ENCODE measurements at places on chromosomes 1 and 21.

- DNase-seq = no peak
Observed at GRCh38 chr1:201072149-201072548, 40.1 kb downstream of the CACNA1S start.

DNA sequence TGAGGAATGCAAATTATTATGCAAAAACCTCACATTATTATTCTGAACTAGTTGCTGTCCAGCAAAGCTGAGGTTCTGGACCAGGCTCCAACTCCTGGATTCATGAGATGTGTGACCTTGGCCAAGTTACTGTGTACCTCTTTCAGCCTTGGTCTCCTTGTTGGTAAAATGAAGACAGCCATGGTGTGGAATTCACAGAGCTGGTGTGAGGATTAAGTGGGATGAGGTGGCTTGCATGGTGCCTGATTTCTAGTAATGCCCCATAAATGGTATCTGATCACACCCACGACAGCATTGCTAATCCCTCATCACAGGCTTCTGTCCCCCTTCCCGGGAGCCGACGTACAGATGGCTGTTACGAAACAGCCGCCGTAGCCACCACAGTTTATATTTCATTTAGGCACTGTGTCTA is 59.6 kb downstream of the PGBD5 start:
- DNase-seq = no peak

GRCh38 chr21:44702973-44703730 is 6.2 kb downstream of the KRTAP10-12 start:
- DNase-seq = no peak

DNA sequence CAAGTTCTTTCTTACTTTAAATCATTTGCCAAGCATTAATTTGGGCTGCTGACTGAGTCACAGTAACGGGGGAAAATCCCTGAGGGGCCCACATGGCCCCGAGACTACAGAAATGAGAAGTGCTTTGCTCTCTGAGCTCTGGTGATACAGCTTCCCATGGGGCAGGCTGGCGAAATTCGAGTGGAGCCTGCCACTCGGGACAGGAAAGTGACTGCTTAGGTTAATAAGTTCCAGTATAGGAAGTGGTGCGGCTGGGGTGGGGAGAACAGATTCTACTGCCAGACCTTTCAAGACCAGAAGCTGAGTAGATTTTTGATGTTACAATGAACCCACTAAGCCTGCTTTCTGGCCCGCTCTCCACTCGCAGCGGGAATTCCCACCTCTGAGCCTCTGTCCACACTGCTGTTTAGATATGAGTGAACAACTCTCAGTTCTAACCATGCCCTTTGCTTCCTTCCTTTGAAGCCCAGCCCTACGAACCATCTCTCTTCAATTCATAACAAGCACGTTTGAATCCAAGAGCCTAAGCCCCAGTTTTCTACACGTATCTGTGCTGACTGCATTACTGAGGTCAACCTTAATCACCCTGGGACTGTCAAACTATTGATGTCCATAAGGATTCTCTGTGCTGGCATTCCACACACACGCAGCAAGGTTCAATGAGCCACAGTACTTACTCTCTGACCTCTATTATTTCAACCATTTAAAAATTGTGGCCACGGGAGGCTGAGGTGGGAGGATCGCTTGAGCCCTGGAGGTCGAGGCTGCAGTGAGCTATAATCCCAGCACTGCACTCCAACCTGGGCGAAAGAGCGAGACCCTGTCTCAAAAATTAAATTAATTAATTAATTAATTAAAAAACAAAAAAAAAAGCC is 9.6 kb downstream of the ZBTB17 start:
- DNase-seq = peak; percentile 69

GRCh38 chr1:86822459-86822858 is 91.5 kb downstream of the SELENOF start:
- no peak for DNase-seq

- no peak for DNase-seq
Observed at GRCh38 chr1:10650556-10651388, 145.7 kb downstream of the CASZ1 start.

DNA sequence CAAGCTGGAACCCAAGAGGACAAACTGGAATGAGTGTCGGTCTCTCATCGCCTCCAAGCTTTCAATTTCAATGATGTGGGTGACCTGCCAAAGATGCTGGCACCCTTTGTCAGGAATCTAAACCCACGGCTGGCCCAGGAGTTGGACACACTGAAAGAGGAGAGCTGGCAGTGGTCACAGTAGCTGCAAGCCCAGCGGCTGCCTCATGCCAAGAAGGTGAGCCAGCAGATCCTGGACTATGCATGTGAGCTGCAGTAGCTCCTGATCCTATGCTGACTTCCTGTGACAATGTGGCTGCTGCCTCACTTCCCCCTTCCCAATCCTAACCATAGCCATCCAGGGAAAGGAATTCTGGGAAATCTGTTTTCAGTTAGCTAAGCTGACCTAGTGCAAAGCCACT is 117.0 kb upstream of the VAV3 start:
- no peak for DNase-seq

GRCh38 chr1:218374401-218375353 is 29.5 kb downstream of the TGFB2 start:
- no peak for DNase-seq

GRCh38 chr1:27526569-27527222 is 36.7 kb upstream of the WASF2 start:
- no peak for DNase-seq

DNA sequence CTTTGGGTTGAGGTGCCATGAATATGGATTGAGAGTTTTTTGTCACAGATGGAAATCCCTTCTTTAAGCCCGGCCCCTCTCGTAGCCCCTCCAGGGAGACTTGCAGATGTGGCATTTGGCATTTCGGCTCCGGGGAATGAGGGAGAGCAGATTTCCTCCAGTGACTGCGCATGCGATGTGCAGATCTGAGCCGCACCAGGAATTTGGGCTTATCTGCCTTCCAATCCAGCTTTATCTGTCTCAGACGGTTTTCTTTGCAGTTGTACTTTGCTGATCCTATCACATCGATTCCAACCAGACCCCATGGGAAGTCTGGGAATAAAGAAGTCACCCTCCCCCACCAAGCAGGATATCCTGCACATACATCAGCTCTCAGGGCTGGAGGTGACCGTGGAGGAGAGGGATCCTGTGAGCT is 11.7 kb downstream of the KIF26B start:
- DNase-seq = no peak

DNA sequence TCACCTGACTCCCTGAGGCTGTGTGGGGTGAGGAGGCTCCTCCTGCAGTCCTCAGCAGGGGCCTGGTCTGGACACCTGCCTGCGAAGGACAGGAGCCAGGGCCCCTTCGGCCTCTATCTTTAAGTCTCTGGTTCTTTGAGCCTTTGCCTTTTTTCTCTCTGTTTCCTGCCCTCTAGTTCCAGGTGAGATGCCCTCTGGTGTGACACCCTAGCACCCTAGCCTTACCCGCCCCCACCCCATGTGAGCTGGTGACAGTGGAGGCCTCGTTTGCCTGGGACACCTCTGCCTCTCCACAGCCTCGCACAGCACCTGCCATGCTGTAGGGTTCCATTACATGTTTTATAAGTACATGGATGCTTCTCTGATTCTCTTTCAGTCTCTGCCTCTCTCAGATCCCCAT is 47.3 kb downstream of the DDX20 start:
- no peak for DNase-seq

DNA sequence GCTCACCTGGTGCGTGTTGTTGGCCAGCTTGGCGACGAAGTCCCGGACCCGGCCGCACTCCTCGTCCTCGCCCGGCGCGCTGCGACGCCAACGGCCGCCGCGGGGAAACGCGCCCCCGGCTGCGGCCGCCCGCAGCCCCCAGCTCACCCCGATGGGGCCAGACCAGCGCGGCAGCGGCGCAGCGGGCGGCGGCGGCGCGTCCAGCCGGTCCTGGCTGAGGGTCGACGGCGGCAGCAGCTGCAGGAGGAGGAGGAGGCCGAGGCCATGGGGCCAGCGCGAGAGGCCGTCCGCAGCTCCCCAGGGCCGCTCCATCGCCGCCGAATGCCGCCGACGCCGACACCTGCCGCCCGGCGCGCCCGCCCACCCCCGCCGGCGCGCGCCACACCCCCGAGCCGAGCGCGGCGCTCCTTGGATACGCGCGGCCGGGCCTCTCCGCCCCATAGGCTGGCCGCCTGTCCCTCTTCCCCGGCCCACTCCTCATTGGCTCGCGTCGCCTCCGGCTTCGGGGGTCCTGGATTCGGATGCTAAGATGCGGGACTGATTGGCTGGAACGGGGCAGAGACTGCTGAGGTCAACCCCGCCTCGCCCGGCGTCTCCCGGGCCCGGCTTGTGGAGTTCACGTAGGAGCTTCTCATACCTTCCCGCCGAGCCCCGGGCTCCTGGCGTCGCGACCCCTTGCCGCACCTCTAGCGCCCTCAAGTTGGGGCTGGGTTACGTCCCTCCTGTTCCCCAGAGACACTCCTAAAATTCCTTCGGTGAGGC is at the start of gene SORT1:
Gene SORT1 (minus strand): TSS at position 338 of the 762 bp plus-strand sequence. CDS start 26 bp downstream, at position 312.
- DNase-seq = peak; percentile 70

DNA sequence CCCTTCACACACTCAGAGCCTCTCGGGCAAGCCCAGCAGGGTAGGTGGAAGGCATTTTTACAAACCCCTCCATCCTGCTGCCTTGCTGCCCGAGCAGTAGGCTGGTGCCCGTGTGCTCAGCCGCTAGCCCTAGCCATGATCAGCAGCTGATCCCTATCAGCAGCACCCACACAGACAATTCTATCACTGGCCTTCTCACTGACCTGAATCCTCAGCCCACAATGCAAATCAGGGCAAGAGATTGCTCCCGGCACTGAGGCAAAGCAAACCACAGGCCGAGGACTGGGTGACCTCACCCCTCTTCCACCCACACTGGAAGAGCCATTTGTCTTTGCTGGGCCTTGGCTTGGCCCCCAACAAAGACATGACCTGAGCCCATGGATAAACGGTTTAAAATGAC is 895 bp upstream of the PDZK1 start:
- no peak for DNase-seq

GRCh38 chr21:27260728-27261127 is 293.8 kb upstream of the ADAMTS5 start:
- no peak for DNase-seq

DNA sequence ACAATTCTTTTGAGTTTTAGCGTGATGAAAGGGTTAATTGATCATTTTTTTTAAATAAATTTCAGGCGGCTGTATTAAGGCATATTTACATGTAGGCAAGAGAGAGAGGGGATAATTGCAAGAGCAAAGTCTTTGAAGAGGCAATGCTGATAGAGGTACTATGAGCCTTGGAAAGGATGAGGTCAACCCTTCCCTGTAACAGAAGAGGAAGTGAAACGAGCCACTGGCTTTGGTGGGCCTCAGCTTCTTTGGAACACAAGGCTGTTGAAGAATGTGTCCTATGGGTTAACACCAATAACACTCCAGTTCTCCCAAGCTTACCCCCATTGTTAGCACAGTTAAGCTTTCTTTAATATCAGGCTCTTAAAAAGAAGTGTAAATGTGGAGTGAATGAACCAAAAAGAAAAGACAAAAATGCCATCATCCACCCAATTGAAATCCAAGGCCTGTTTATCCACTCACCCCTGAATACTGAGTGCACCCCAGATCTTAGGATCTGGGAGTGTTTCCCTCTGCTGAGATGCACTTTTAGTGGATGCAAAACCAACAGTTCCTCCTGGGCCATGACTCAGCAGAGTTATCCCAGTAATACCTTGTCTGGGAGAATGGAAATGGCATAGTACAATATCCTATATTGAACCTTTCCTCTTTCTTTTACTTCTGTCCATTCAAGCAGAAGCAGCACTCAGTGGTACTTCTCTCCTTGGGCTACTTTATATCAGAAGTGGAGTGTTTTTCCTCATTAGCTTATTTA is 216.4 kb downstream of the SLC44A5 start:
- peak; percentile 9 for DNase-seq

GRCh38 chr21:26513212-26513611 is 59.9 kb downstream of the CYYR1 start:
- no peak for DNase-seq

DNA sequence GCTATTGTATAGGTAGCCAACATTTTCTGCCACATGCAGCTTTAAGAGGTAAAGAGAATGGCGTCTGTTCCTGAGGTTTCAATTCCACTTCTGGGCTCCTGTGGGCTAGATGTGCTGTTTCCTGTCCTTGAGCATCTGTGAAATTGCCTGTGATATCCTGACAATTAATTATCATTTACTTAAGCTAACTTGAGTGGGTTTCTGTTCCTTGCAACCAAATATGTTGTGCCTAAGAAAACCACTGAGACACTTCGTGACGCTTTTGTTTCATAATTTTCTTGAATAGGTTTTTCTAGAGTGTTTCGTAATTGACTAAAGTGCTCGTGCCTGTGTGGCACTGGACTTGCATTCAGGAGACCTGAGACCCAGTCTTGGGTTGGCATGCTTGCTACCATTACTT is 127.3 kb upstream of the POU3F1 start:
- DNase-seq = peak; percentile 39

GRCh38 chr21:45607021-45607908 is 36.3 kb upstream of the PCBP3 start:
- no peak for DNase-seq

DNA sequence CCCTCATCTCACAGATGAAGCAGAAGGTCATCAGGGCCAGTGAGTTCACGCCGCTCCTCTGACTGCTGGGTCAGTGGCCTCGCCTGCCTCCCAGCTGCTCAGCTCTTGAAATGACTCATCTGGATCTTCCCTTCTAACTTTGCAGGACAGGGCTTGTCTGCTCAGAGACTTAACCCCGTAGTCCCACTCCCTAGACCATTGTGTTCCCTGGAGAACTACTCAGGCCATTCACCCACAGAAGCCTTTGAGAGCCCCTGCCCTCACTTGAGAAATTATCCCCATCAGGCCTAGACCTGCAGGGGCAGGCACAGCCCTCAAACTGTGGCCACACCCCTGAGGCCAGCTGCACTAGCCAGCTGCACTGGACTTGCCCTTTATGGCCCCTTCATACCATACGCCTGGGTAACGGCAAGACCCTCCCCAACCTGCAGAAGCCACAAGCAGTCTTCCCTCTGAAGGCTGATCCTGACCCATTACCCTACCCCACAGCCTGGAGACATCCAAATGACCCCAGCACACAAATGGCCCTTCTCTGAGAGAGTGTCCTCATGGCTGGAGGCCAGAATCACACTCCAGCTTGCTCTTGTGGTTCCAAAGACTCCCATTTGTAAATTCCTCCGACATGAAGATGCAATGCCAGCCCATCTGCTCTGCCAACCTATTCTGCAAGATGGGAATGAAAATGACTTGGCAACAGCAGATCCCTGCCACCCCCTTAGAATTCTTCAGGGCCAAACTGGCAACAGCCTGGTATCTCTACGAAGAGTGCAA is 33.2 kb downstream of the RCSD1 start:
- no peak for DNase-seq

DNA sequence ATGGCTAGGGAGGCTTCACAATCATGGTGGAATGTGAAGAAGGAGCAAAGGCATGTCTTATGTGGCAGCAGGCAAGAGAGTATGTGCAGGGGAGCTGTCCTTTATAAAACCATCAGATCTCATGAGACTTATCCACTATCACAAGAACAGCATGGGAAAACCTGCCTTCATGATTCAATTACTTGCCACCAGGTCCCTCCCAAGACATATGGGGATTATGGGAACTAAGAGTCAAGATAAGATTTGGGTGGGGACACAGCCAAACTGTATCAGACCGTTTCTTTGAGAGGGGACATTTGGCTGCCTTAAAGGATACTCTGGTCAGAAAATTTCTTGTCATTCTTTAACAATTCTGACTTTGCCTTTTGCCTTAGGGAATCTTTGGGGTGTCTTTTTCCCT is 3.2 kb upstream of the XPR1 start:
- no peak for DNase-seq
